Activated naive CD8-positive, alpha-beta T cell treated with anti-CD3 and anti-CD28 coated beads, Interleukin-2, amount 10 ng/mL, durations not matched to agents 7 days and 5 days (primary cell): ENCODE measurements at places on chromosomes 4 and X. TPM values are rescaled to one million over a fixed set of nuclear protein-coding genes. Genes with fewer than 3 reads are reported as not detected.

DNA sequence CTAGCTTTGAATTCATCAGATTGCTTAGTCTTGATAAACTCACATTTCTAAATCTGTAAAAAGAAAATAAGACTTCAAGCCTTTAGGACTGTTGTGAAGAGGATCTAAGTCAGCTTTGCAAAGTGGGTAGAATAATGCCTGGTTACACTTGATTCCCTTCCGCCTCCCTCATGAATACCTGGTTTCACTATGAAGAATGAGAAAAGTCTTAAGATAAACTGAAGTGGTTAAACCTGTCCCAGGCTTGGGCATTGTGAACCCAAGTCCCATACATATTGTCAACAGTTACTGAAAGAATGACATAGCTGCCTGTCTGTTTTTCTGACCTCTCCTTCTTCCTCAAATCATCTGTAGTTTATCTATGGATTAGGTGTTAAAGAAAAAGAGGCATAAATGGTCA, 16.7 kb upstream of the GBA3 start:
- peaks cover 1% of the 10 kb centered on the region for H3K36me3 ChIP-seq
- no peaks in the 10 kb centered on the region for H3K27me3 ChIP-seq
- H3K4me1 ChIP-seq: peaks cover 24% of the 10 kb centered on the region
- H3K27ac ChIP-seq: no peak overlapping the region

Gene AREG
- total RNA-seq: 0.40 TPM

Gene HAND2
- total RNA-seq: not detected

Gene TIGD4
- 0.47 TPM for total RNA-seq
